ENCODE measurements at places on chromosomes 16 and 17.

DNA sequence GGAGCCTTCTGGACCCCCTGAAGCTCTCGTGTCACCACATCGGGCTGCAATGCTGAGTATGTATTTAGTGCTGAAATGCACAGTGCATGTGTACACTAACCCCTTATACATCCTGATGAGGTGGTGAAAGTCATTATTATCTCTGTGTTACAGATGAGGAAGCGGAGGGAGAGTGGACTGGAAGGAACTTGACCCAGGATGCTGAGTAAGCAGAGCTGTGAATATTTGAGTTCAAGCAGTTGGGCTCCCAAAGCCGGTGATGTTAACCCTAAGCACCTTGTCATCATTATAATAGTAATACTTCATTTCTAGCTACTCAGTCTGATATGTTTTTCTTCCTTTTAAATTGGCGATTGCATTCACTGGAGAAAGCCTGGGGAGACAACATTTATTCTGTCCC lies 25.9 kb upstream of the NKD1 start:
- no peak for DNase-seq

DNA sequence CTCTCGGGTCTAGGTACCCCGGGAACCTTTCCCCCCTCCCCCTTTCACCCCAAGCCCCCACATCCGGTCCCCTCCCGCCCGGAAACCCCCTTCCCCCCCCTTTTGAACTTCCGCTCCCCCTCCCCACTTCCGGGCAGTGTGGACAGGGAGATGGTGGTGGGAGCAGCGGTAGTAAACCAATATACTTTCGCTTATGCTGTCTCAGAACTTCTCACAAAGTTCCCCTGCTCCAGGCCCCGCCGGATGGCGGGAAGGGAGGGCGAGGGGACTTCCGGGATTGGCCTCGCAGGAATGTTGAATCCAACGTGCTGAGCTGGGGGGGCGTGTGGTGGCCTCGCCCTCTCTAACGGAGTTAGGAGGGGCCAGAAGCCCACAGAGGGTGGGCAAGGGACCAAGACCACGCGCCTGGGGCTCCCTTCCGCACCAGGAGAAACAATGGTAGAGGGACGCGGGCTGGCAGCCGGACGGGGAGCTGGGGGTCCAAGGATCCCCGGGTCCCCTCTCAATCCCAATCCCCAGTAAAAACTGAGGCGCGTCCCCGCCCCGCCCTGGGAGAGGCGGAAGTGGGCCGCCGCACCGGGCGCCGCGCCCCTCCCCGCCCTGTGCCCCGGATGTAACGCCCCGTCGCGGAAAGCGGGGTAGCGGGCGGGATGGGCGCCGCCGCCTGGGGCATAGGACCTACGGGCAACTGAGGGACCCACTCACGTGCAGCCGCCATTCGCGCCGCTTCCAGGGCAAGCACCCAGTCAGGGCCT lies 742 bp downstream of the PFN1 start:
- no peak for DNase-seq

DNA sequence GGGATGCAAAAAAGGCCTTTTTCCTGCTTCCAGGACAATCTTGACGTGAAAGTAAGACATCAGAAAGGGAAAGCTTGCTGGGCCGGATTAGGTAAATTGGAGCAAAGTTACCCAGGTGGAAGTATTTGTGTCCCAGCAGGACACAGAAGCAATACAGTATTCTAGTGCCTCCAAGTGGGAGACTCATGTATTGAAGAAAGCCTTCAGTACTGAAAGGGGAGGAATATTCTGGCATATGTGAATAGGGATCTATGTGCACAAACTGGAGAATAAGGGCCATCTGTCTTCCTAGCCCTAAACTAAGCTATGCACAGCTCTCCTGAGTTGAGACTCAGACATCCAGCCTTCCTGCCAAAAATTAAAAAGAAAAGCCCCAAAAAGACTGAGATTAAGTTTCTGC lies 327.3 kb upstream of the CDH8 start:
- DNase-seq, result no peak

DNA sequence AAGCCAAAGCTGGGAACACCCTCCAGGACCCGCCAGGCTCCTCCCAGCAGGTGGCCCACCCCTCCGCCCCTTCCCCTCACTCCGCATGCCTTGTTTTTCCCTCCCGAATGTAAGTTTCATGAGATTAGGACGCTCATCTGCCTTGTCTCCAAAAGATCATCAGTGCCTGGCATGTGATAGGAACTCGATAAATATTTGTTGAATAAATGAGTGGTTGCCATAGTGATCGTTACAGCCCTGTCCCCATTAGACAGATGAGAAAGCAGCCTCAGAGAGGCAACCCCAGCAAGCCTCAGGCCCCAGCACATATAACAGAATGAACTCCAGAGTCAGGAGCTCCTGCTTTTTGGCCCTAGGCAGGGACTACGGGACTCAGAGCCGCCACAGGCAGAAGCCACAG lies 5.0 kb downstream of the CAMKK1 start:
- DNase-seq, result no peak

DNA sequence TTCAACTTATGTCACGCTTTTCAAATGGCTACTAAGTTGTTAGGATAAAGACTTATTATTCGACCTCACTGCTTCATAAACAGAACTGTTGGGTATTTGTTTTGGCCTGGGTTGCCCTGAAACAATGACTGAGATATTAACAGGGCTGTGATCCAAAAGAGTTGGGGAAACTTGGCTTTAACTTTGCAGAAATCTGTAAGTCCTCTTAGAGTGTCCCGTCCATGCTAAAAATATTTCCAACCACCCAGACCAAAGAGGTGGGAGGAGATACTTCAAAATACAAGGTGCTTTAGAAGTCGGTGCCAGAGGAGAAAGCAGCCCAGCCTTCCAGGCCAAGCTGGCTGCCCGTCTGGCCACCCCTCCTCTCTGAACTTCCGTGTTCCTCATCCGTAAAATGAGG lies 16.1 kb upstream of the SPATA32 start:
- peak; percentile 48 for DNase-seq

- peak; percentile 69 for DNase-seq
Observed at GRCh38 chr16:10992797-10993196, 48.4 kb downstream of the CLEC16A start.

DNA sequence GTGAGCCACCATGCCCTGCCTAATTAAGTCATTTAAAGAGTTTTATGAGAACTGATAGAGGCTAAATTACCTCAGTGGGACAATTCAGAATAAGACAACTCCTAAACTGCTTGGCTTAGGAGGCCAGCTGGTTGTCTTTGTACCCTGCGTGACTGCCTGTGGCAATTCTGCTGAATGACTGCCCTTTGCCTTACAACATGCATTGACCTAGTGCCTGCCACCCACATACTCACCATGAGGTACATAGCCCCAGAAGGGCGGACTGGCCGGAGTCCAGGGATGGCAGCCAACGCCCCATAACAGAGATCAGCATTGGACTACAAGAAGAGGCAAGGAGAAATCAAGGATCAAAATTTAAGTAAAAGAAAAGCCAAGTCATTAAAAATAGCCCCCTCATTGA lies 7.3 kb downstream of the TAT start:
- no peak for DNase-seq

GRCh38 chr17:59124665-59125064 lies 18.0 kb upstream of the TRIM37 start:
- DNase-seq, result no peak

DNA sequence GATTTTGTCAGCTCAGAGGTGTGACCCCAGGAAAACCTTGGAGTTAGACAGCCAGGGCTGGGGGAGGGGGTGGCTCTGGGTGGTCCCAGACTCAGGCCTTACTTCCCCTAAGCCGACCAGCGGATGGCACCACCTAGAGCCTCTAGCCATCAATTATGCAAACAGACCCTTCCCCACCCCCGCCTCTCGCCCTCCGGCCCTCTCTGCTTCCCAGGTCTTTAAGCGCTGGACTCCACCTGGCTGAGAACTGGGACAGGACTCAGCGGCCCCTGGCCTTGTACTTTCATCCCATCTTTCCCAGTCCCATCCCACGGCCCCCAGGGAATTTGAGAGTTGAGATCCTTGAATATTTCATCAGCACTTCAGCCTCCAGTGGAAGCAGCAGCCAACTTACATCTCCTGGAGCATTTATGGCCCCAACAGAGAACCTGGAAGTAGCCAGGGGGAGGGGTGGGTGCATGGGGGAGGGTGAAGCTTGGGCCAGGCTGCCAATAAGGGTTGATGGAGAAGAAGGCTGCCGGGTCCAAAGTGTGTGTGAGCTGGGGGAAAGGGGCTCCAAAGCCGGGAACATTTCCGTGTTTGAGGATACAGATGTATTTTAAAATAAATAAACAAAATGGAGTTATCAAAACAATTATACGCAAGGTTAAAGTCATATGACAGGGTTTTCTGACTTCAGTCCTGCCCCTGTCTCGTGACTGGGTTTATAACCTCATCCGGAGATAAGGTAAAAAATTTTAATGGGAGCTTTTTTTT lies 7.5 kb upstream of the JUP start:
- no peak for DNase-seq

GRCh38 chr17:2266045-2266864 lies 37.3 kb downstream of the SMG6 start:
- no peak for DNase-seq

DNA sequence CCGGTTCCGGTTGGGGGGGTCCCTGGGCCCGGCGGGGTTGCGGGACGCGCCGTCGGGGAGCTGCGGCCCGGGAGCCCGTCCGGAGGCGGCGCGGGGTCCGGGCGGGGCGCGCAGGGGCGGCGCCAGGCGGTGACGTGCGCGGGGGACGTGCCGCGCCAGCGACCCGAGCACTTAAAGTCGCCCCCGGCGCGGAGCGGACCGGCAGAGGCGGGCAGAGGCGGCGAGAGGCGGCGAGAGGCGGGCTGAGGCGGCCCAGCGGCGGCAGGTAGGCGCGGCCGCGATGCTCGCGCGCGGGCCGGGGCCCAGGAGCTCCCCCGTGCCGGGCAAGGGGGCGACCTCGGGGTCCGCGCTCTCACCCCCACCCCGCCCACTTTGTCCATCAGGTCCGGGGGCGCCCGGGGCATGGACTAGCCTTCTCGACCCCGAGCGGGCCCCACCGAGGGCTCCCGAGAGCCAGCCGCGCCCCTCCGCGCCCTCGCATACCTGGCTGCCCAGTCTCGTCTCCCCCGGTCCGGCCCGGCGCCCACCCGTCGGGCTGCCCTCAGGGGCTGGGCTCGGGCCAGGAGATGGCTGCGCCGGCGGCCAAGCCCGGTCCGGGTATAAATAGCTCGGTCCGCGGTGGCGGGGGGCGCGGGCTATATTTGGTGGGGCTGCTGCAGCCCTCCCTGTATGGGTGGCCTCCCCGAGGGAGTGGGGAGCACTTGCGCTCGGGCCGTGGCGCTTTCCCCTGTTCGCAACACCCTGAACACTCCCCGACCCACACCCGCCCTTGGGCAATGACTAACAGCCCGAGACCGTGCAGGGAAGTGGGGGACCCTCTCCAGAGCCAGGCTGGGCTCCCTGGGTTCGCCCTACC lies at the start of gene SLC16A3:
TSS of gene SLC16A3 (plus strand) at position 201 of the 856 bp plus-strand sequence. CDS start 6,967 bp downstream, outside the sequence.
- DNase-seq, result no peak

DNA sequence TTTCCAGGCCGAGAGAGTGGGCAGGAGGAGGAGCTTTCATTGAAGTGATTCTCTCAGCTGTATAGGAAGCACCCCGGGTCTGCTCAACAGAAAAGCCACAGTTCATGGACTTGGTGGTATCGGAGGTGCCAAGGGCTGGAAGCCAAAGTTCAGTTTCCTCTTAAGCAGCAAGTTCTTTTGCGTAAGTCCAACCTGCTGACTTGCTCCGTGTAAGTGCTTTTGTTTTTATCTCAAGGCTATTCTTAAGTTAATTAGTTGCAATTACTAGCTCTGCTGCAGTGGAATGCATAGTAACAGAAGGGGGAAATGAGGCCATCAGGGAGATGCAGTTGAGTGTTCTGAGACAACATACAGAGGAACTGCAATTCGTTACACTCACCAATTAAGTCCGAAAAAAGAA lies 44.6 kb downstream of the SMIM36 start:
- no peak for DNase-seq

- peak; percentile 100 for DNase-seq
Observed at GRCh38 chr17:12983991-12984884, 33.6 kb downstream of the ELAC2 start.

DNA sequence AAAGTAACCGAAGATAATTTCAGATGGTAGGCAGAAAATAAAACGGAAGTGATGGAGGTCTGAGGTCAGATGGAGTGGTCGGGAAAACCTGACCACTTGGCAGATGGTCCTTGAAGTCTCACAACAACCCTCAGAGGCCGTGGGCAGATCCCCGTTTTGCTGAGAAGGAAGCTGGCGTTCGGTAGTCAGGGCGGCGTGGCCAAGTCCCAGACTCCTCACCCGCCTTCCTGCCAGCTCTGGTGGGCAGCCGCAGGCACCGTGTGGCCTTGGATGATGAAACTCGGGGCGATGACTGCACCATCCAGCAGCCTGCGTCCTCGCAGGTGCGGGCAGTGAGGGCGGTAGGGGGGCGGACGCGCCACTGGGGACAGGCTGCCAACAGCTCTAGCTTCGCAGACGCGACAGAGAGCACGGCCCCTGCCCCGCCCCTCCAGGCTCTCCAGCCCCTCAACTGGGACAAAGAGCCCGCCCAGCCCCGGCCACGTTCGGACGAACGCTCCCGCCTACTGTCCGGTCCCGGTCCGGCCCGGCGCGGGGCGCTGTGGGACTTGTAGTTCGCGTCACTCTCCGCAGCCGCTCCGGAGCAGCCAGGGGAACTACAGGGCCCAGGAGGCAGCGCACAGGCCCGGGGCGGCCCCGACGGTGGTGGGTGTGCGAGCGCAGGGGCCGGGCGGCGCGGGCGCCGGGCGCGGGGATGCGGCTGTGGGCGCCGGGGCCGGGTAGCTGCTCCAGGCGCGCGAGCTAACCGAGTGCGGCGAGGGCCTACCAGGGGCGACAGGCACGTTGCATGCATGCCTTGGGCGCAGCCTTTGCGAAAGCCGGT lies at the start of gene GPT2:
TSS of gene GPT2 (plus strand) at position 673 of the 823 bp plus-strand sequence. CDS start 354 bp downstream, outside the sequence.
- peak; percentile 92 for DNase-seq

DNA sequence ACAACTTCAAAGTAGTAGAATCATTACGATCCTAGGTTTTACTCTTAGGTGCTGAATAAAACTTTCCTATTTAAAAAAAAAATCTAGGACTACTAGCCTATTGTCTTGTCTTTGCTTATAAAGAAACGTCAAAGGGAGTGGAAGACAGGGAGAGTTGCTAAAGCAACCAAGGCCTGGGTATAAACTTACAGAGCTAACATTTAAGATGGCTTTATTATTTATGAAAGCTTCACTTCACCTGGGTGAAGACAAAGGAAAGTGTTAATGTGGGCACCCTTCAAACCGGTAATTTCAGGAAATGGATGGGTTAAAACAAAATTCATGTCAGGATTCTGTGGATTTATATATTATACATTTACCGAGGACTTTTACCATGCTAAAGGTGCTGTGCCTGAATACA lies 2.5 kb downstream of the DUSP14 start:
- DNase-seq, result no peak
